ENCODE measurements at places on chromosomes 3 and 15.

- no peak for DNase-seq
Observed at GRCh38 chr3:76664816-76665215, 375.1 kb upstream of the ROBO2 start.

DNA sequence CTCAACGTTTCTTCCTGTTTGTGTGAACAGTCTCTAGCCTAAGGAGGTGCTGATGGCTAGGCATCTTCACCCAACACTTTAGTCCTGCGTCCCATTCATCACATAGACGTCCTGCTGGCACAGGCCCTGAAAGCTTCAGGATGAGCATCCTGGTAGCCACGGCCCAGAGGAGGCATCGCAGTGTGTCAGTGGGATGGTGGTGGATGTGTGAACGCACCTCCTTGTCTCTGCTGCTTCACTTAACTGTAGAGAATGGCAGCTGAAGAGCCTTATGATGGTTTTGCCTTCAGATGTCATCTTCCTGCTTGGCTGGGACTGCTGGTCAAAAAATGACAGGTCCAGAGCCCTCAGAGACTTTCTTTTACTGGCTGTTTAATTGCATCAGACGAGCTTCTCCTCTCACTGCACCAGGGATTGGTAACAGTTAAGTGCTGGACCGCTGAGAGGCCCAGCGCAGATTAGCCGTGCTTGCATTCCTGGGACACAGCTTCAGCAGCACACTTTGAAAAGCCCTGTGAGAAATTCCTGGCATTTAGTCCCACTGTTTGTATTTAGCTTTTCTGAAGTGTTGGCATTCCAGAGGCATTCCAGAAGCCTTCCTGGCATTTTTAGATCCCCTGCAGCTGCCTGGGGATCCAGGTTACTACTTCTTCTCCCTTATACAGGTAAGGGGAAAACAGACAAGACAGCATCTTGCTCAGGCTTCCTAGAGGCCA is 132.4 kb upstream of the PLXNA1 start:
- DNase-seq, result no peak

GRCh38 chr15:90828111-90828510 is 40.3 kb upstream of the FURIN start:
- DNase-seq, result no peak

- no peak for DNase-seq
Observed at GRCh38 chr3:31813686-31814085, 167.4 kb downstream of the OSBPL10 start.

- no peak for DNase-seq
Observed at GRCh38 chr3:98172621-98173020, 6.1 kb downstream of the OR5H15 start.

DNA sequence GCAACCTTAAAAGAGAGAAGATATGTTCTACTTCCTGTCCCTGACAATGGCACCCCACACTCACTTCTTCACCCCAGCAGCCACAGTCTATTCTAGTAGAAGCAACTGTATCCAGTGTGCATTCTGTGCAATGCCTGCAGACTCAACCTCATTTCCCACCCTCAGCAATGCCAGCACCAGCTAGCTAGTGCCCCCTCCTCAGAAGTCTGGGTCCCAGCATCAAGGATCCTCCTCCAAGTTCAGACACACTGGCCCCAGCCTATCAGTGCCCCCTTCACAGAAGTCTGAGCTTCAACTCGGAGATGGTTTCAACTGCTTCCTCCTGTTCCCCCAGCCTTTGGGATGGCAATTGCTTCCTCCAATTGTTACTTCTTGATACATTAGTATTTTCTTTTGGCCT is 268.3 kb downstream of the MEX3B start:
- no peak for DNase-seq

GRCh38 chr3:10352146-10352911 is 31.4 kb upstream of the SEC13 start:
- DNase-seq, result no peak

DNA sequence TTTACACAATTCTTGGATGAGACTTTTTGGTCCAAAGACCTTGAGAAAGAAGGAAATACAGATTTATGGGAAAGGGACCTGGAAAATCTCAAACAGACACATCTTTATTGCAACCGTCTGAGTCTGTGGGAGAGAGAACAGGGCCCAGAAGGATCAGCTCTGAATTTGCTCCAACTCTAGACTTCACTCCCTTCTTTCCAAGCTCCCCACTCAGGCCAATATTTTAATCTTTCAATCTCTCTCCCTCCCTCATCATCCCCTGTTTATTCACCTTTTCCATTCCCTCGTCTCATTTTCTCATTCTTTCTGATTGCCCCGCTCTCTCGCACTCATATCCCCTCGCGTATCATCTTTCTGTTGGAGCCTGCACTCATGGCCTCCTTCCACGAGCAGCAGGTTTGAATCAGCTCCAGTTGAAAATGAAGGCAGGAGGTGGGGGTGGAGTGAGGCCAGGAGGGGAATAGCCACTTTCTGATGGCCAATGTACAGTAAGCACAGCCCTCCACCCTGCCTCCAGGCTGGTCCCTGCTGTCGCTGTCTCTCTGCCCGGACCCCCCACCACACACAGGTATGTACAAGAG is 63.6 kb upstream of the BOC start:
- no peak for DNase-seq

DNA sequence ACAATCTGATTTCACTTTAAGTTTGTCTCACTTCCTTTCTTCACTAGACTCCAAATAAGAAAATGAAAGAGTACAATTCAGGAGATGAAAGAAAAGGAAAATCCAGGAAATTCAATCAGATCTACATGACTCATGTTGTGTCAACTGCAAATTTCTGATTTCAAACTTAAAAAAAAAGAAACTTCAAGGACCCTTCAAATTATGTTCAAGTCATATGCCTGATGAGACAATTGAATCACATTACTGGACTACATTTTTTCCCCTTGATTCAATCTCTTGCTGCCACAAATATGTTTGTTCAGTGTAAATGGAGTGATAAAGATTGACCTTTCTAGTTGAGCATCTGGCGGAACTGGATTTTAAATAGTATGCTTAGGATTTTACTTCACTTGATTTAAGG is 37.4 kb downstream of the FRMD5 start:
- no peak for DNase-seq

GRCh38 chr3:43689766-43690399 is 855 bp upstream of the ABHD5 start:
- no peak for DNase-seq

DNA sequence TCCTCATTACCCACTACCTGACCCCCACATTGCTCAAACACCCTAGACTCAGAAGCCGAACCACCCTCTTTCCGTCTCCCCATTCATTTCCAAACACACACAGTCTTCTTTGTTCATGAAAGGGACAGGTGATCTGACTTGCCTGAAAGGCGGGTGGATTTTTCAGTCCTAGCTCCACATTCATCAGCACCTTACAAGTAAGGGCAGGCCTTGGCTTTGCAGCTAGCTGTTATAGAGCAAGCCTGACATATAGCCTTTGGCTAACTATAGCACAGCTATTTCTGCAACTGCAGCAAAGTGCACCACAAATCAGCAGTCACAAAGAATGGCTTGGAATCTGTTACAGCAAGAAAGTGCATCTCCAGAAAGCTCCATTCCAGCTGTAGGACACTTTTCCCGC is 139.8 kb downstream of the XXYLT1 start:
- no peak for DNase-seq

DNA sequence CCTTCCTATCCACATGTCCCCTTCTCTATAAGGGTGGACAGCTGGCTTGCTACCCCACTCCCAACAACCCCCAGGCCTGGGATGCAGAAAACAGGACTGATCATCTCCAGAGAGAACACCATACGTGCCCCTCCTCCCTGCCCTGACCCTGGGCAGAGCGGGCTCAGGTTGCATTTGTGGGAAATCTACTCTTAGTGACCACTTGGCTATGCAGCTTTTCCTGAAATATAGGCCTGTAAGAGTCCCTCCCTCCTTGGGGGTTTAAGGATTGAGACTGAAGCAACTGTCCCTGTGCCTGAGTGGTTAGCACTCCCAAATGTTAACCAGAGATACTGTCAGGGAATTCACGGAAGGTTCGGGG is 11.7 kb downstream of the SH2D7 start:
- DNase-seq, result no peak

DNA sequence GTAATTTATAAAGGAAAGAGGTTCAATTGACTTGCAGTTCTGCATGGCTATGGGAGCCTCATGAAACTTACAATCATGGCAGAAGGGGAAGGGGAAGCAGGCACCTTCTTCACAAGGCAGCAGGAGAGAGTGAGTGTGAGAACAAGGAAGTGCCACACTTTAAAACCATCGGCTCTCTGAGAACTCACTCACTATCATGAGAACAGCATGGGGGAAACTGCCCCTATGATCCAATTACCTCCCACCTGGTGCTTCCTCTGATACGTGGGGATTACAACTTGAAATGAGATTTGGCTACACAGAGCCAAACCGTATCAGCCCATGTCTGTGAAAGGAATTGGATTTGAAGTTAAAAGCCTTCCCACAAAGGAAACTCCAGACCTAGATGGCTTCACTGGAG is 39.1 kb downstream of the TKT start:
- no peak for DNase-seq

- no peak for DNase-seq
Observed at GRCh38 chr3:186643493-186643892, 3.3 kb downstream of the FETUB start.

GRCh38 chr15:25713736-25714537 is 149.2 kb downstream of the ATP10A start:
- no peak for DNase-seq

GRCh38 chr3:39344746-39345344 is 15.3 kb downstream of the CCR8 start:
- no peak for DNase-seq

DNA sequence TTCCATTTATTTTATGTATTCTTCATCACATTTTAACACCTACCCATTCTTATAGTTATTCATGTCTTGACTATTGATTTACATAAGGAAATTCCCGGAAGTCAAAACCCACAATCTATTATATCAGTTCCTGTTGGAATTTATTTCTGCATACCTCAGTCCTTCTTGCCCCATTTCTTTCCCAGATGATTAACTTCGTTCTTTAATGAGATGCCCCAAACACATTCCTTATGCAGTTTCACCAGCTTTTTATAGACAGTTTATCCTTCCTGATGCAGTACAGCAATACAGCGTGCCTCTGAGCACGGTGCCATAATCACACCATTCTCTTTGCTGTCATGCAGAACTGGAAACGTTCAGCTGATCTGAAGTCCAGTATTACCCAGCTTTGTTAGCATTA is 175.8 kb upstream of the NANOGP8 start:
- no peak for DNase-seq

DNA sequence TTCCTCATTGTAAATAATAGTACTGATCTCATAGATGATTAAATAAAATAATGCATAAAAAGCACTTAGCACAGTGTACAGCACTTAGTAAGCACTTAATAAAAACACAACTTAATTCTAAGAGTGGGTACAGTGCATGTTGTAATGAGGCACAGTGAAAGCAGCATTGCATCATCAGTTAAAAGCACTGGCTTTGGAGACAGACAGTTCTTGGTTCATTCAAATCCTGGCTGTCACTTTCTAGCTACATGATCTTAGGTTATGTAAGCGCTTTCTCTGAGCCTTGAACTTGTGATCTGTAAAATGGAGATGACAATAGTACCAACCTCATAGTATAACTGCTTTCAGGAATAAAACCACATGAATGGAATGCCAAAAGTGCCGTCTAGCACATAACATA is 151.5 kb downstream of the DPH6 start:
- no peak for DNase-seq

DNA sequence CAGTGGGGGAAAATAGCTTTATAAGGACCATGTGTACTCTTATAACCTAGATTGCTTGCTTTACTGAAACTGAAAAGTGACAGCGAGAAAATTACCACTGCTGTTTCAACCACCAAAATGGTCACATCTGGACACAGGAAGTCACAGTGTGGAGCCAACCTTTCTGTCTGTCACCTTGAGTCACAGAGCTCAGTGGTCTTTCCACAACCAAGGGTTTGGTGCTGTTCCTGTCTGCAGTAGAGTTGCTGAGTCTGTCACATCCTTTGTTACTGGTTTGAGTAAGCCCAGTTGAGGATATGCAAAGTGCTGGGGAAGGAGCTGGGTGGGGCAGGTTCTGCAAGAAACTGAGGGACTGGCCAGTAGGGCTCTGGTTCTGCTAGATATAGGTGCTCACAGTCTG is 139.1 kb upstream of the EIF1B start:
- no peak for DNase-seq

DNA sequence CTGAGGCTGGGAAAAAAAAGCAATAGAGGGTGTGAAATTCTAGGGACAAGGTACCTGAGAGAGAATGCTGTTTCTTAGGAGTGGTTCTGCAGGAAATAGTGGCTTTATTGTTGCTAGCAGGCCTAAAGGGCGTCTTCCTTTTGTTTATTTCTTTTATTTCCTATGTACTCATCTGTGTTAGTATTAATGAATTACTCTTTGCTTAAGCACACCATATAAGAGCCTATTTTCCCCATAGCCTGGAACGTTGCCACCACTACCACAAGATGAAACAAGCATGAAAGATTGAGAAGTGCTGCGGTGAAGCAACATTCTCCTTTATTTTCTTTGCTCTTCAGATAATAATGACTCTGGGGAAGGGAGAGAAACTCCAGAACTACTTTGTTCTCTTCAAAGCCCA is 21.3 kb upstream of the GOLIM4 start:
- no peak for DNase-seq

- DNase-seq, result no peak
Observed at GRCh38 chr3:23713641-23714040, 92.1 kb upstream of the UBE2E1 start.

DNA sequence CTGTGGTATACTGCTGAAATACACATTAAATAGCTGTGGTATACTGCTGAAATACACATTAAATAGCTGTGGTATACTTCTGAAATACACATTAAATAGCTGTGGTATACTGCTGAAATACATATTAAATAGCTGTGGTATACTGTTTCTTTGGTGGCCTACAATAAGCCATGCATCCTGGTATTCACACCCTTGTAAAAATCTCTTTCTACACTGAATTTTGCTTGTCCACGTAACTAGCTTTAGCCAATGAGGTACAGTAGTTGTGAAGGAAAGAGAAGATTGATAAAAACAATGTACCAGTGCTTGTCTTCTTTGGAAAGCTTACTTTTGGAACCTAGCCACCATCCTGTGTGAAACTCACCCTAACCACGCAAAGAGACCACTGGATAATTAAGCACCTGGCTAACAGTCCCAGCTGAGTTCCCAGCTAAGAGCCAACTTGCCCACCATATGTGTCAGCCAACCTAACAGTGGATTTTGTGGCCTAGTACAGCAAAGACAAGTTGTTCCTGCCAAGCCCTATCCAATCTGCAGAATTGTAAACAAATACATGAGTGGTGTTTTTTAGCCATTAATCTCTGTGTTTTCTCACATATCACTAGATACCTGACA is 103.4 kb upstream of the MELTF start:
- no peak for DNase-seq

DNA sequence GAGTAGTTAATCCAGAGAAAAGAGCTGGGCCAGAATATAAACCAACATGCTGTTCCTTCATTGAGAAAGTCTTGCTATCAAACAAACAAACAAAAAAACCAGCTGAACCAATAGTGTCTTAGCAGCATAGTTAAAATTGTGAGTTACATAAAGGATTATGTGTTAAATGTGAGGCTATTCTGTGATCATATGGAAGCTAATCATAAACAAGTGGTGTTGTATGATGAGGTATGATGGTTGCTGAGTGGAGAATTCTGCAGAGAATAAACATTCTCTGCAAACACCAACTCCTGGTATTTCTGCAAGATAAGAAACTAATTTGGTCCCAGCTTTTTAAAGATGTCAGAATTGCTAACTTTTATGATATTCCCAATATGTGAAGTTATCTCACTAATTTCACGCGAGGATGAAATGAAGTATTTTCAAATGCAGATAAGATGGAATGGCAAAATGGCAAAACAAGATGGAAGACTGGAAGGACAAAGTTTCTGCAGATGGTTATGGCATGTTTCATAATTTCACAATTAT is 22.9 kb upstream of the SPESP1 start:
- DNase-seq, result no peak

All from natural killer cell treated with Interleukin-12 subunit alpha and Interleukin-12 subunit beta and Interleukin-15 and Interleukin-18, amount 100 ng/mL, for 72 hours (primary cell).